ENCODE measurements at places on chromosomes 7 and 10.

DNA sequence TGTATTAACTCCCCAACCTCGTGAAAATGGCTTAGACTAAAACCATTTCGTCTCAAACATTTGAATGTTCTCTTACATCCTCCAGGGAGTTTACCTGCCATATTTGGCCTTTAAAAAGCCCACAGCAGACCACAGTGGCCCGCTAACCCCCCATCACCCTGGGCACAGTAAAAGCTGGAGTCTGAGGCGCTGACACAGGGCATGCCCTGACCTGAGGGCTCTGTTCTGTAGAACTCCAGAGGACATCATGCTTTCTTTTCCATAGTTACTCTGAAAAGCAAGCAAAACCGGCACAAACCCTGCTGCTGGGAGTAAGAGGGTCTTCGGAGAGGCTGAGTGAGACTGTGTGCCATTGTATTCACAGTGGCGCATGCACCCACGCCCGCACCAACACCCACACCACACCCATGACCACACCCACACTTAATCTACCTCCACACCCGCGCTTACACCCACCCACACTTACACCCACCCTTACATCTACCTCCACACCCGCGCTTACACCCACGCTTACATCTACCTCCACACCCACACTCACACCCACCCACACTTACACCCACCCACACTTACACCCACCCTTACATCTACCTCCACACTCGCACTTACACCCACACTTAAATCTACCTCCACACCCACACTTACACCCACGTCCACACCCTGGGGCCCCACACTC, 32.1 kb downstream of the LRRC27 start:
- H3K4me1 ChIP-seq = no peaks in the 10 kb centered on the region
- DNase-seq = no peak
- H3K27ac ChIP-seq = no peak overlapping the region
- H3K4me3 ChIP-seq = no peak overlapping the region
- peaks cover 18% of the 10 kb centered on the region for H3K36me3 ChIP-seq

DNA sequence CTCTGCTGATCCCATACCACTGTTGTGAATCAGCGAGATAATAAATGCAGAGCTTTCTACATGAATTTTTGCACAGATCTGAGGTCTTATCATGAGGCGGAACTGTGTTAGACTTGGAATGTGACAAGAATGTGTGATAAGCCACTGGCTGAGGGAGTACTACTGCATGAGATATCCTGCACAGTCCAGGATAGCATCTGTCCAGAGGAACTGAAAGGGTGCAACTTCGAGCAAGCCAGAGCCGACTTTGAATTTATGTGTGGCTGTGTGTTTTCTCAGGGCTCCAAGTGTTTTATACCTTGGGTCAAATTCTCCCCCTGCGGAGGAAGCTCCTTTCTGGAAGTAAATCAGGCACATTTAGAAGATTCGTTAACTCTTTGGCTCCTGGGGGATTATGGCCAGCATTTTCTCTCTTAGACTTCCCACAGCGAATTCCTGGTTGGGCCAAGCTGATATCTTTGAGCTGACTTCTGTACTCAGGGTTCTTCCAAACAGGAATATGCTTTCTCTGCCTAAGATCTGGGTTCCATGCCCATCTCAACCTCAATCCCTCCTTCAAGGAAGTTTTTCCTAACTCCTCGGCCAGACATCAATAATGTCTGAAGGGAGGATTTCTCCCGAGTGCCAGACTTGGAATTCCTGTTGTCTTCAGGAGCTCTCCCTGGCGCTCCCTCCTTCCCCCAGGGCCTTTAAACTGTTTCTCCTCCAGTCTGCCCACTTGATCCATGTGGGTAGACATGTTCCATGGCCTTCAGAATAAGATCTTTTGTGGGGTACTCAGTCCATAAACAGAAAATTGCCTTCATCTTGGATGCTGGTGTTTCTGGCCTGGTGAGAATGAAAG, 2.5 kb upstream of the MEST start:
- peaks cover 46% of the 10 kb centered on the region for H3K4me1 ChIP-seq
- H3K4me3 ChIP-seq = no peak overlapping the region
- DNase-seq = no peak

DNA sequence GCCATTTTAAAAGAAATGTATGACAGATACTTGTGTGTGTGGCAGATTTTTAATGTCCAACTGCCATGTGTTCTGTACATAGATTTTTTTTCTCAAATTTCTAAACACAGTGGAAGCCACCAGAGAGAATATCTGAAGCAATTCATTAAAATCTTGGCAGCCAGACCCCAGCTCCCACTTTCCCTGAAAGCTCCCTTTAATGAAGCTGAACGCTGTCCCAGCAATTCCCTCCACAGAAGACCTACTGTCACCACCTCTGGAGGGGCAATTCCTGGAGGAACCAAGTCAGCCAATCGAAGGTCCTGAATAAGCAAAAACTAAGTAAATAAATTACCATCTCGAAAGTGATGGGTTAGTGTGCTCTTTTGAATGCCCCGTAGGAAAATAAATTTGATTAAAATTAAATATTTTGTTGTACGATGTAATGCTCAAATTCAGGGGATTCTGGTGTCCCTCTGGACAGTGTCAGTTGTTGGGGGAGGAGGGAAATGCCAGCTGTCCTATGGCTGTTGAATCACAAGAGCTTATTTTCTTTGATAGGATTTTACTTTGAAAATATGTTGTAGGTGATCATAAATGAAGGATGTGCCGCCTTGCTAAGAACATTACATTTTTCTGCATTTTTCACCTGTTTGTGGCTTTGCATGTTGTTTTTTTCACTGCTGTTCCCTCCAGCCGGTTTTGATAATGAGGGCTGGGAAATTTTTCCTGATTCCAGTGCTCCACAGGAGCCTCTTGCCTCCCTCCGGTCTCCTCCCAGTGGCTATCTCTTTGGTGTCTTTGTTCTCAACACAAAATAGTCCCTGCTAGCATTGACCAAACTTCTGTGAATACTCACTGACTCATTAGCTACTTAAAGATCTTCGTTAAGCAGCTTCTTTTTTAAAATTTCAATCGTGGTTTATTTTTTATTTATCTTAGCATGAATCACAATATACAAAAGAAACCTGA, 9.2 kb upstream of the GSAP start:
- no peak for DNase-seq
- H3K36me3 ChIP-seq = no peaks in the 10 kb centered on the region
- H3K27ac ChIP-seq = no peak overlapping the region
- no peaks in the 10 kb centered on the region for H3K4me1 ChIP-seq
- H3K27me3 ChIP-seq = no peaks in the 10 kb centered on the region

DNA sequence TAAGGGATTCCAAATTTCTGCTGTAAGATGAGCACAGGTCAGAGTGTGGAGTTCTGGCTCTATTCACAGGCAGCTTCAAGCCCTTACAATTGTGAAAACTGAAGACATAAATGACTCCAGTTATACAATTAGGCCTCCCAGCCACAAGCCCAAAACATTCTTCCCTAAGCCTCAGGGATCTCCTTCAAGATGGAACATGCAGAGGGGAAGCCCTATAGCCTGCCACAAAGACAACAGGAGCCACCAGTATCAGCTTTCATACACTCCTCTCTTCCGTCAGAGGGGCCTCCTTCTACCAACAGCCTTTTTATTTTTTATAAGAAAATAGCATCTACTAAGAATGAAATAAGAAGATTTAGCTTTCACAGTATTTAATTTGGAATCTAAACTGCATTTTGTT, 46.5 kb downstream of the DLD start:
- peaks cover 4% of the 10 kb centered on the region for H3K4me1 ChIP-seq
- peaks cover 7% of the 10 kb centered on the region for H3K36me3 ChIP-seq
- peak overlapping the region; percentile 61 for H3K27ac ChIP-seq
- H3K4me3 ChIP-seq = no peak overlapping the region

DNA sequence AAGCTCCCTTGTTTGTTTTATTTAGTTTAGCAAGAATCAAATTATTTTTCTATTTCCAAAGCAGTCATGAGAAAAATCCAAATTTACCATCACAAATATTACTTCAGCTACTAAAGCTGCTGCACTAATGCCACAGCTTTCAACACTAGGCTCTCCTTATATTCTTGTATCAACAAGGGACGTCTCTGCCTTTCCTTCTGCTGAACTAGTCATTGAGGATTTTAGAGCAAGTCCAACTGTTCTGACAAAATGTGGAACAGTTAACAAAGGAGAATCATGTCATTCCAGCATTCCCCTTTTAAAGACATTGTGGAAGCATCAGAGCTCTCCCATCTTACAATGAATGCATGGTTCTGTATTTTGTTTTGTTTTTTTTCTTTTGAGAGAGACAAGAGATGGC, 28.6 kb downstream of the FAM13C start:
- H3K4me3 ChIP-seq = no peak overlapping the region
- H3K27ac ChIP-seq = no peak overlapping the region
- H3K27me3 ChIP-seq = no peaks in the 10 kb centered on the region
- H3K36me3 ChIP-seq = no peaks in the 10 kb centered on the region

GRCh38 chr7:86479144-86479543, 164.6 kb upstream of the GRM3 start:
- no peaks in the 10 kb centered on the region for H3K4me1 ChIP-seq
- no peak for DNase-seq
- no peak overlapping the region for H3K27ac ChIP-seq
- no peaks in the 10 kb centered on the region for H3K27me3 ChIP-seq

DNA sequence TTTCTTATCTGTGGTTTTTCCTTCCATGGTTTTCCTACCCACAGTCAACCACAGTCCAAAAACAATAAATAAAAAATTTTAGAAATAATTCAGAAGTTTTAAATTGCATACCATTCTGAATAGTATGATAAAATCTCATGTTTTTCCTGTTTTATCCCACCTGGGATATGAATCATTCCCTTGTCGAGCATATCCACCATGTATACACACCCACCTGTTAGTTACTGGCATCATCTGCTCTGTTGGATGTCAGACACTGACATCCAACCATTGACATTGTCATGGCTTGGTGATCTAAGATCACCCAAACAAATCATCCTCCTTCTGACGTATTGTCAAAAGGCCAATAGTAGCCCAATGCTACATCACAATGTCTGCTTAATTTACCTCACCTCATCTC, 749.8 kb downstream of the TNS3 start:
- no peak for DNase-seq
- no peak overlapping the region for H3K27ac ChIP-seq

- H3K36me3 ChIP-seq = no peaks in the 10 kb centered on the region
- no peaks in the 10 kb centered on the region for H3K4me1 ChIP-seq
- H3K27me3 ChIP-seq = no peaks in the 10 kb centered on the region
- H3K27ac ChIP-seq = no peak overlapping the region
- H3K4me3 ChIP-seq = no peak overlapping the region
- DNase-seq = no peak
Measured at GRCh38 chr10:5467207-5467535, 32.2 kb downstream of the CALML5 start.

DNA sequence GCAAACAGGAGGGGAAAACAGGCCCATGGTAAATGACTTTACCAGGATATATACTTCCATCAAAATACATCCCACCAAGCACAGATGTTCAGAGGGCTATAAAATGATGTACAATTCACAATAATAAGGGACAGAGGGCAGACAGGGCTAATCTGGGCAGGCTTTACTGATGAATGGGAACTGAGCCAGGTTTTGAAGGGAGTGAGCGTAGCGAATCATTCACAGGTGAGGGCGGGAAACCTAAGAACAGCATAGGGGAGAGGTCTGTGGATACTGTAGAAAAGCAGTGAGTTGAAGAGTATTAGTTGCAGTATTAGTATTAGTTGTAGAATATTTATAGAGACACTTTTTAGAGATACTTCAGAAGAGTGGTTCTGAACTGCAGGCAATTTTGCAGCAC, 180.8 kb downstream of the JAZF1 start:
- H3K4me3 ChIP-seq = no peak overlapping the region
- no peaks in the 10 kb centered on the region for H3K36me3 ChIP-seq
- DNase-seq = no peak
- H3K27me3 ChIP-seq = no peaks in the 10 kb centered on the region

- no peaks in the 10 kb centered on the region for H3K4me1 ChIP-seq
- H3K36me3 ChIP-seq = no peaks in the 10 kb centered on the region
- no peak overlapping the region for H3K27ac ChIP-seq
Measured at GRCh38 chr10:129832573-129833467, 131.3 kb downstream of the EBF3 start.

GRCh38 chr7:98186452-98187137, 24.6 kb upstream of the BHLHA15 start:
- H3K4me3 ChIP-seq = no peak overlapping the region
- no peaks in the 10 kb centered on the region for H3K27me3 ChIP-seq
- H3K4me1 ChIP-seq = no peaks in the 10 kb centered on the region
- peaks cover 25% of the 10 kb centered on the region for H3K36me3 ChIP-seq
- DNase-seq = no peak
- no peak overlapping the region for H3K27ac ChIP-seq

- peaks cover 78% of the 10 kb centered on the region for H3K4me1 ChIP-seq
- H3K36me3 ChIP-seq = peaks cover 61% of the 10 kb centered on the region
- H3K27me3 ChIP-seq = no peaks in the 10 kb centered on the region
Measured at GRCh38 chr10:119505131-119505551, 37.4 kb downstream of the RGS10 start.

DNA sequence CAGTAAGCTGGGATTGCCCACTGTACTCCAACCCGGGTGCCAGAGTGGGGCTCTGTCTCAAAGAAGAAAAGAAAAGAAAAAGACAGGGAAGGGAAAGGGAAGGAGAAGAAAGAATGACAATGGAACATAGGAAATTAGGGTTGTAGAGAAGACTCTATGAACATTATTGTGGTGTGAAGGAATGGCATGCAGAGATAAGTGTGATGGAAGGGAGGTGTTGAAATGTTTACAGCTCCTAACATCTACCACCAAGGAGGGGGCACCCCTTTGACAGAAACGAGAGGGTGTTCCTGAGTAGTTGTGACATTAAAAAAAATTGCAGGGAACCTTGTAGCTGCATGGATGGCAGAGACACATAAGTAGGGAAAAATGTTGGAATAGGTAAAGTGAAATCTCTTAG, 27.5 kb downstream of the AUTS2 start:
- H3K27ac ChIP-seq = no peak overlapping the region
- H3K27me3 ChIP-seq = no peaks in the 10 kb centered on the region
- H3K36me3 ChIP-seq = no peaks in the 10 kb centered on the region

DNA sequence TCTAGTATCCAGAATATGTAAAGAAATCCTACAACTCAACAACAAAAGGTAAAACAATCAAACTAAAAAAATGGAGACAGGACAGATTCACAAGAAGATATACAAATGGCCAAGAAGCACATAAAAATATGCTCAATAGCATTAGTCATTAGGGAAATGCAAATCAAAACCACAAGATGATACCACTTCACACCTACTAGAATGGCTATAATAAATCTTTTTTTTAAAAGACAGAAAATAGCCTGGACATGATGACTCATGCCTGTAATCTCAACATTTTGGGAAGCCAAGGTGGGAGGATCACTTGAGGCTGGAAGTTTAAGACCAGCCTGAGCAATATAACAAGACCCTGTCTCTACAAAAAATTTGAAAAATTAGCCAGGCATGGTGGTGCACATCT, 27.9 kb upstream of the CHCHD3 start:
- H3K4me1 ChIP-seq = no peaks in the 10 kb centered on the region
- no peak overlapping the region for H3K27ac ChIP-seq
- no peak for DNase-seq
- H3K27me3 ChIP-seq = no peaks in the 10 kb centered on the region

DNA sequence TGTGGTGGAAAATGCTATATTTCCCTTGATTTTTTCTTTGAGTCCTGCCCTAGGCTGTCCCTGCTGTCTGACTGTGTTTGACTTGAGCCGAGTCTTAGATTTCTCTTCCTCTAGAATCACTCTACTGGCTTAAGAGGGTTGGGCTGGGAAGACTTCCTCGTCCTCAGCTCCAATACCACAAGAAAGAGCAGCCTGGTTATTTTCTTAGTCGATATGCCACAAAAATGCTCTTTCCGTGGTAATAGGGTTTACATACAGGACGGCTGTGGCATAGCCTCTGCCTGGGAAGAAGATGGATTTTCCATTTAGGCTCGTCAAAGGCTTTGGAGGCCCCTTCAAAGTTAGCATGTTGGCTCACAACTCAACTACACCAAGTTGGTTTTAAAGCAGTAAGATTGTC, 212.0 kb upstream of the IGFBP3 start:
- no peaks in the 10 kb centered on the region for H3K27me3 ChIP-seq
- no peak overlapping the region for H3K27ac ChIP-seq
- no peaks in the 10 kb centered on the region for H3K4me1 ChIP-seq
- no peaks in the 10 kb centered on the region for H3K36me3 ChIP-seq
- H3K4me3 ChIP-seq = no peak overlapping the region
